Cardiac fibroblast (primary cell): ENCODE measurements at places on chromosomes 1 and 21.

DNA sequence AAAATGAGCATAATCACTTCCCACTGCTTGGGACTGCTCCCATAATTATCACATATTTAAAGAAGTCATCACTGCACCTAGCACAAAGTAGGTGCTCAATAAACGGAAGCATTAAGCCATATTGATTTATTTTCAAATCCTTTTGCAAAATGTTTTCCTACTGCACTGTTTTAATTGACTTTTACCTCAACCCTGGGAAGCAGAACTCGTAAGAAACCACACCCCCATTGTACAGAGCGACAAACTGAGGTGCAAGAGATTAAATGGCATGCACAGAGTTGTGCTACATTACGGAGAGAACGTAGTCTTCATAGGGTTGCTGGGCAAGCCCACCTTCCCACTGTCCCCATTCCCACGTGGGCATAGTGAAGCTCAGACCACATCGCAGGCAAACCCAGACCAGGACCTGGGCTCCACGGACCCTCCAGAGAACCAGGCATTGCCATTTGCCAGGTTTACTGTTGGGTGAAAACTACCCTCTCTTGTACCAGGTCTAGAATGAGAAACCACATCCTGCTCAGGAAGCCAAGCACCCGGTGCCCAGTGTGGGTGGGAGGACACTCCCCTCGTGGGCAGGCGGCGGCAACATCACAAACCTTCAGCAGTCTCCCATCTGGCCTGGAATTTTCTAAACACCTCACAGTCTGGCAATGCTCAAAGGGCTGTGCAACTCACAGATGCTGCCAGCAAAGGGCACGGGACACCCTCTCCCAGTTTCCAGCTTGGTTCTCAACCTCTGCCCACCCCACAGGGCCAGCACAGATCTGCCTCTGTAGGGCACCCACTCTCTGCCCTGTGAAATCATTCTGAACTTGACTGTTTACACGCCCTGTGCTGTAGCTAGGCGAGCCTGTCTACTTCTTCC, 8.2 kb downstream of the IFFO2 start:
- DNase-seq, result peak; percentile 43

- no peak for DNase-seq
Measured at GRCh38 chr1:5386371-5386770, 605.9 kb downstream of the NPHP4 start.

DNA sequence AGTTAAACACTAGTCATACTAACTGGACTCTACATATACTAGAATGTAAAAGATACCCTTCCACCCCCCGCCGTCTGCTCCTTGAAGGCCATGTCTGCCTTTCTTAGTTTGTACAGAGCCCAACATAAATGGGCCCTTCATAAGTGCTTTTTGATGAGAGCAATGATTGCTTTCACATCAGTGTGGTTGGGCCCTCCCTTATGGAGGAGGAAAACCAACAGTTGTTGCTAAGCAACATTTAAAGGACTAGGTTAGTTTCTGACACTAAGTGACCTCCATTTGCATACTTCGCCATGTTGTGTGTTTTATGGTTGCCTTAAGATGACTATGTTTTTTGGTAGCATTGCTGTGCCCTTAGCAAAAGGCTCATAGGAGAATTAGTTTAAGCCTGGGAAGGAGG, 182.0 kb upstream of the SGIP1 start:
- no peak for DNase-seq

- DNase-seq, result no peak
Measured at GRCh38 chr1:25622531-25622930, 5.9 kb downstream of the MAN1C1 start.

GRCh38 chr1:226665505-226666163, 73.4 kb downstream of the ITPKB start:
- no peak for DNase-seq

GRCh38 chr1:109490029-109490933, 3.6 kb upstream of the CYB561D1 start:
- peak; percentile 74 for DNase-seq

DNA sequence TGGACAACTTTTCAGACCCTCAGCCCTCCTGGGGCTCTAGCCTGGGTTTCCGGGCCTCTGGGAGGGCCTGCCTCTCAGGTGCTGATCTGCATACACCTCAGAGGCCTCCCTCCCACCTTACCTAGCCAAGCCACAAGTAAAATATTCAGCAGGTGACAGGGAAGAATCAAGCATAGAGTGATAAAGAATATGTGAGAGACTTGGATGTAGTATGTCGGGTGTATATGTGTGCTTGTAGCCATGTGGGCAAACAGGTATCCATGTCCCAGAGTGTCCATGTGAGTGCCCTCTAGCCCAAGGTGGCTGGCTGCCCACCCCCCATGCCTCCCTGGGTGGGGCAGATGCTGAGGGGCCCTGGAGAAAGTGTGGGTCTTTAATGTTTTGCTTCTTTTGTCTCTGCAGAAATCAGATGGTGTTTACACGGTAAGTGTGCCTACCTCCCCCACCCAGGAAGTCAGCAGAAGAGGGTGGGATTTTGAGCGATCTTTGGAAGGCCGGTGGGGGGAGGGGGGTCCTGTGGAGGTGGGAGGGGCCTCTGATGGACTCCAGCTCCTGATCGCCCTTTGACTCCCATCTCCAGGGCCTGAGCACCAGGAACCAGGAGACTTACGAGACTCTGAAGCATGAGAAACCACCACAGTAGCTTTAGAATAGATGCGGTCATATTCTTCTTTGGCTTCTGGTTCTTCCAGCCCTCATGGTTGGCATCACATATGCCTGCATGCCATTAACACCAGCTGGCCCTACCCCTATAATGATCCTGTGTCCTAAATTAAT, 3.4 kb downstream of the FCER1G start:
- DNase-seq, result no peak

GRCh38 chr1:46206399-46206798, 3.3 kb downstream of the LURAP1 start:
- DNase-seq, result no peak

GRCh38 chr21:29295066-29295650, 3.6 kb upstream of the BACH1 start:
- no peak for DNase-seq

GRCh38 chr1:168335500-168335899, 54.8 kb downstream of the TBX19 start:
- DNase-seq, result peak; percentile 28

GRCh38 chr1:207823880-207824566, 72.2 kb downstream of the CD46 start:
- peak; percentile 98 for DNase-seq

- no peak for DNase-seq
Measured at GRCh38 chr1:27258598-27258997, 24.2 kb downstream of the WDTC1 start.

DNA sequence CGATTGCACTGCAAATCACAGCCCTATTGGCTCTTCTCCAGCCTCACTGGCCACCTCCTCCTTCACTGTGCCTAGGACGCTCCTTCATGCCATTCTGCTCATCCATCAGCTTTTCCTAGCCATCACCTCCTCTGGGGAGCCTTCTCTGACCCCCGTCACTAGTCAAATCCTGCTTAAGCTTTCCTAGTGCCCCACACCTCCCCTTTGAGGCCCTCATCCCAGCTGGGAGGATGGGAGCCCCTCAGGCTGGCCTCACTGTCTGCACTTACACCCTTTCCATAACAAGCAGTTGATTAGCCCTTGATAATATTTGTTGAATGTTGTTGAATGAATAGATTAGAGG, 50.7 kb downstream of the KLHDC7A start:
- DNase-seq, result no peak

DNA sequence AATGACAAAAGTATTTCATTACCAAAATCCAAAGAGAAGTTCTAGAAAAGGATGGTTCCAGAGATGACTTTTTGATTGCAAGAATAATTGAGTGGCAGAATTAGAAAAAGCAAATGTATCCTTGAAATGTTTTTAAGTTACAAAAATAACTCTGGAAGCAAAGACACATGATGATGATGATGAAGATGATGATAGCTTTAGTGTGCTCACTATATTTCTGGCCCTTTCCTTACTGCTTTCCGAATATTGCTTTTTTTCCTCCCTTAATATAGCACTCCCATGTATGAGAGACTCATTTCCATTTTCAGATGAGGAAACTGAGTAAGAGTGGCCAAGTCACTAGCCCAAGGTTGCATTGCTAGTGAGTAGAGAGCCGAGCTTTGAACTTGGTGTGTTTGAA, 54.7 kb downstream of the CACHD1 start:
- no peak for DNase-seq

DNA sequence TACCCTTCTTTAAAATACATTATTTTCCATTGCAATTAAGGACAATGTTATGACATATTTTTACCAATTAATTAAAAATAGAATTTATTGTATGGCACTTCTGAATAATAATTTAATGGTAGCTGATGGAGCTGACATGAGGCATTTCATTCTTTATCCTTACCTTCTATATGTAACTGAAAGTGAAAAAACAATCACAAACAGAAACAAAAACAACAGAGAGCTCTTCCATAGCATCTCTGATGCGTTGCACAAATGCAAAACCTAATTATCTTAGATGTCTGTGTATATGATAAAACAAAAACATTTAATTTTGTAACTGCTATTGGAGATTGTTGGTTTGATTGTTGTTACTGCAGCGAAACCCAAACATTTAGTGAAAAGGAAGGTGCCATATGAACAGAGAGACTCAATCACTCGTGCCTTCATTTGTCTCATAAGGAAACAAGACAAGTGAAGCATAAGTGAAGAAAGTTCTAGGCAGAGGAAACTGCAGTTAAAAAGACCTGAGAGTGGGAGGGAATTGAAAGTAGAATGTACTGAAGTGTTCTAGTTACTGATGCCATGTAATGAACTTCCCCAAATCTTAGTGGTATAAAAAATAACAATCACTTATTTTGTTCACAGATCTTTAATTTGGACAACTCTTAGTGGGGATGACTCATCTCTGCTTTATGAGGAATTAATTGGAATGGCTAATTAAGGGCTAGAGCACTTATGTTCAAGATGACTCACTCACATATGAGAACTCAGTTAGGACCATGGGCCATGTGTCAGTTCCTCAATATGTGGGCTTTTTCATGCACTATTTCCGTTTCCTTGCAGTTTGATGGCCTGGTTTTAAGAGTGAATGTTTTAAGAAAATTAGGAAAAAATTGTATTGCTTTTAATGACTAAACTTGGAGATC, 245.0 kb upstream of the OLFM3 start:
- no peak for DNase-seq

- no peak for DNase-seq
Measured at GRCh38 chr1:41349361-41350054, 11.7 kb upstream of the FOXO6 start.

- no peak for DNase-seq
Measured at GRCh38 chr1:69523461-69523860, 44.3 kb upstream of the LRRC7 start.

DNA sequence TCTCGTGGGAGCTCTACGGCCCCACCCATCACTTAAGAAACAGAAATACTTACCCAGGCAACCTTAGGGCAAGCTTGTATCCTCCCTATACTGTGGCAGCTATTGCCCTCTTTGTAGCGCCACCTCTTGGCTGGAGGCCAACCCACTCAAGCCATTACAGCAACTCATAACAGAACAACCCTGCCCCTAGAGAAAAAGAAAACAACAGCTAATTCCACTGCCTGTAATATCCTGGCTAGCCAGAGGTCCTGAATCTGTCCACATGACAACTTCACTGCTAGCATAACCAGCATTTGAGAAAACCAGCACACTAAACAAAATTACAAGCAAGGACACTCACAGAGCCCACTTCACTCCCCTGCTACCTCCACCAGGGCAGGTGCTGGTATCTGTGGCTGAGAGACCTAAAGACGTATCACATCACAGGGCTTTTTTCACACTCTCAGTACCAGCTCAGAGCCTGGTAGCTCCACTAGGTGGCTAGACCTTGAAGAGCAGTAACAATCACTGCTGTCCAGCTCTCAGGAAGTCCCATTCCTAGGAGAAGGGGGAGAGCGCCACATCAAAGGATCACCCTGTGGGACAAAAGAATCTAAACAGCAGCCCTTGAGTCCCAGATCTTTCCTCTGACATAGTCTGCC, 14.5 kb upstream of the MX1 start:
- peak; percentile 7 for DNase-seq

DNA sequence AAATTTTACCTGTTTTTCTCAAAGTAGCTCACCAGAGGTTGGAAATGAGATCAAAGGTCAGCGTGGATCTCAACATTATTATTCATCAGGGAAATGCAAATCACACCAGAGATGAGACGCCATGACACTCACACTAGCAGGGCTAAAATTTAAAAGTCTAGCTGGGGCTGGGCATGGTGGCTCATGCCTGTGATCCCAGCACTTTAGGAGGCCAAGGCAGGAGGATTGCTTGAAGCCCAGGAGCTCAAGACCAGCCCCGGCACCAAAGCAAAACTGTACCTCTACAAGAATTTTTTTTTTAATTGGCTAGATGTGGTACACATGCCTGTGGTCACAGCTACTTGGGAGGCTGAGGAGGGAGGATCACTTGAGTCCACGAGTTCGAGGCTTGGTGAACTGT, 41.4 kb upstream of the PCBP3 start:
- no peak for DNase-seq

DNA sequence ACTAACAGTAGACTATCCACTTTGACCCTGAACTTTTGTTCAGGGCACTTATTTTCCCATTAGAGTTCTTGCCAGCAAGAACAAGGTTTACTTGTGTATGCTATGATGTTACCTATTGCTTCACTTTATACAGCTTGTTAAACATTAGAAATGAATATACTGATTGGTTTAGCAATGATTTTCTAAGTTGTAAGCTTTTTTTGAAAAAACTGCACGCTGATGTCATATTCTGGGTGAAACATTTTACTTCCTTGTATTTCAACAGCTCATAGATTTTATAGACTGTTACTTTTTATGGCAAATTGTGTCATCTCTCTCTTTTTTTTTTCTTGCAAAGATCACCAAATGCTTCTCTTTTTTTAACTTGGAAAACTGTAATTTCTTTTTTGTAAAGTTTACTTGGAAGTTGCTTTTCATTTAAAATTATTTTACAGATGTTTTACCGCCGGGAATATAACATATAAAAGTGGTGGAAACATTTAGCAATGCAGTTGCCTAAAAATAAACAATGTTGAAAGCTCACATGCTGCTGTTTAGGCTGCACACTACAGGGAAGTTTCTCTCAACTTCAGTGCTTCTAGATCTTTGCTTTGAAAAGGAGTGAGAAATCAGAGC, 215.3 kb upstream of the NFIA start:
- DNase-seq, result peak; percentile 23

DNA sequence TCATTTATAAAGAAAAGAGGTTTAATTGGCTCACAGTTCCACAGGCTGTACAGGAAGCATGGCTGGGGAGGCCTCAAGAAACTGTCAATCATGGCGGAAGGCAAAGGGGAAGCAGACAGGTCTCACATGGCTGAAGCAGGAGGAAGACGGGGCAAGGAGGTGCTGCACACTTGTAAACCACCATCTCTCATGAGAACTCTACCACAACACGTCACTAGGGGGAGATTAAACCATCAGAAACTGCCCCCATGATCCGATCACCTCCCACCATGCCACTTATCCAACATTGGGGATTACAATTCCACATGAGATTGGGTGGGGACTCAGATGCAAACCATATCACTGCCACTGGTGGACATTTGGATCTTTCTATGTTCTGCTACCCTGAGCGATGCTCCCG, 351.4 kb downstream of the NPHP4 start:
- no peak for DNase-seq

- peak; percentile 55 for DNase-seq
Measured at GRCh38 chr1:240237305-240237721, 145.6 kb downstream of the FMN2 start.
